ENCODE measurements at places on chromosomes 5 and 9. TPM values are rescaled to one million over a fixed set of nuclear protein-coding genes. Genes with fewer than 3 reads are reported as not detected.

The PRRX2 gene
- 0.21 TPM for total RNA-seq

The LCN15 gene
- not detected for total RNA-seq

The TTC39B gene
- 20.3 TPM for total RNA-seq

- DNase-seq = no peak
Measured at GRCh38 chr5:52842111-52842510, 54.4 kb downstream of the ITGA1 start.

DNA sequence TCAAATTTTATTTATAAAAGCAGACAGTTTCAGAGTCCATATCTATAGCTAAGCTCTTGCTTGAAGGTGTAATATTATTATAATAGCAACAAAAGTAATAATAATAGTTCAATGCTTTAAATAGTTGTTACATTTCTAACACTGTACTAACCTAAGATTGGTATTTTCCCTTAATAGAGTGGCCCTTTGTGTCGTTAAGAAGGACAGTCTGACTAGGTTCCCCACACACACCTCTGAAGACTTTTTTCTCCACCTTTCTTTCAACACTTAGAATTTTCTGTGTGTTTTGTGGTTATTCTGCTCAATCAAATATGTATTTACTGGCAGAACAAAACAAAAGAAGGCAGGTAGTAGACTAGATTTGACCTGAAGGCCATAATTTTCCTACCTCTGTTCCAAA is 223.2 kb upstream of the ACO1 start:
- no peak for DNase-seq

DNA sequence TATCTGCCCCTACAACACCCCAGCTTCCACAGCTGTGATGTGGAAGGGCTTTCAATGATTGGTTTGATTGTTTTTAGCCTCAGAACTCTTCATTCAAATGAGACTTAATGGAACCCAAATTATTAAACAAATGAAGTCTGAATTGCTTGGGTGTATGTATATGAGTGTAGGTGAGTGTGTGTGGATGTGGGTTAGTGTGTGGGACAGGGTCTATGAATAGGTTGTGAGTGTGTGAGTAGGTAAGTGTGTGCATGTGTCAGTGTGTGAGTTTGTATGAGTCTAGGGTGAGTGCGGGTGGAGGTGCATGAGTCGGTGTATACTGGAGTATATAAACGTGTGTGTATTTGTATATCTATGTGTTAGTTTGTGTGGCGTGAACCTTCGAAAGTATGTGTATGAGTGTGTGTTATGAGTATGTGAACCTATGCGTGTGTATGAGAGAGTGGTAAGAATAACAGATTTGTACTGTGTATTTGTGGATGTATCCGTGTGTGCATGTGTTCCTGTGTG is 26.9 kb downstream of the COL15A1 start:
- no peak for DNase-seq

DNA sequence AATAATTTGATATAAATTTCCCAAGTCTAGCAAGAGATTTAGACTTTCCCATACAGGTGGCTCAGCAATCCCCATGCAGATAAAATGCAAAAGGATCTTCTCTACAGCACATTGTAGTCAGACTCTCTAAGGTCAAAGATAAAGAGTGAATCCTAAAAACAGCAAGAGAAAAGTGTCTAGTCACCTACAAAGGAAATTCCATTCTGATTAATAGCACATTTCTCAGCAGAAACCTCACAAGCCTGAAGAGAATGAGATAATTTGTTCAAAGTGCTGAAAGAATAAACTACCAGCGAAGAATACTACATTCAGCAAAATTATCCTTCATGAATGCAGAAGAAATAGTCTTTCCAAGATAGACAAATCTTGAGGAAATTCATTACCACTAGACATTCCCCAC is 493.3 kb downstream of the PRELID2 start:
- DNase-seq = no peak

DNA sequence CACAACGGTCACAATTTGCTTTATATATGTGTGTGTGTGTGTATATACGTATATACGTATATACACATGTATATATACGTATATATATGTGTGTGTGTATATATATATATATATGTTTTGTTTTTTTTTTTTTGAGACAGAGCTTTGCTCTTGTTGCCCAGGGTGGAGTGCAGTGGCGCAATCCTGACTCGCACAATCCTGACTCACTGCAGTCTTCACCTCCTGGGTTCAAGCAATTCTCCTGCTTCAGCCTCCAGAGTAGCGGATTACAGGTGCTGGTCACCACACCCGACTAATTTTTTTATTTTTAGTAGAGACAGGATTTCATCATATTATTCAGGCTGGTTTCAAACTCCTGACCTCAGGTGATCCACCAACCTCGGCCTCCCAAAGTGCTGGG is 3.1 kb downstream of the RNF38 start:
- DNase-seq = no peak

The FAM221B gene
- not detected for total RNA-seq

The ZNF483 gene
- 2.3 TPM for total RNA-seq

The ZFP2 gene
- 0.26 TPM for total RNA-seq

The PITX1 gene
- not detected for total RNA-seq

The RNF183 gene
- total RNA-seq = not detected

DNA sequence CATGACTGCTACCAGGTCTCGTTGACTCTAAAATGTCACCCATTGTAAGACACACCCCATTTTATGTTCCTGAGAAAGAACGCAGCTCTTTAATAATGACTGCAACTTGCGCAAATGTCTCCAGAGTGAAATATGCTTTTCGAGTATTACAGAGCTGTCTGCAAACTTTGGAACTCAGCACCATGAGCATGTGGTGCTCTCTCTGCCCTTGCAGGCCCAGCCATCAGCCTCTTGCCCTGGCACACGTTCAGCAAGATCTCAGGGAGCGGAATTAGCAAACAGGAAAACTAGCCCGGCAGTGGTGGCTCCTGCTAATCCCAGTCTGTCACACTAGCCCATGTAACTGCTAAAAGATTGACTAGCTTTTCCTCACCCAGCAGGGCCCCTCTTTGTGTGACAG is 114.5 kb upstream of the SLC1A3 start:
- no peak for DNase-seq

The URM1 gene
- 78.9 TPM for total RNA-seq

DNA sequence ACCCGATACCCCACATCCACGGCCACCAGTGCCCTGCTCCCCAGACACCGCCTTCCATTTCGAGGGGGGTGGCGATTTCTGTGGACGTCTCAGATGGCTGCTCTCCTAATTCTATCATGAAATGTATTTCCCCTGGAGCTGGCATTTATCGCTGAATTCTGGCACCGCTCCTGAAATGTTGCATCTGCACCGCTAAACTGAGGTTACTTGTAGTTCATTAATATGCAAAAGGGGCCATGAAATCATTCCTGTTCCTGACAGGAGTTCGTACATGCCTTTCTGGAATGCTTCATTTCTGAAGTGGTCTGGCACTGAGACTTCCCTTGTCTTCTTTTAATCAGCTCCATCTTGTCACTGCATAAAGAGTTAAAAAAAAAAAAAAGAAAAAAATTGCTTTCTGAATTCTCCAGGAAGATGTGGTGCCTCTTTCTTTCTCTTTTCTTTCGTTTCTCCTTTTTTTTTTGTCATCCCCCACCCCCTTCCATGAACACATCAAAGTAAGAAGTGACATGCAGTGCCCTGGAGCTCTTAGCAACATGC is 97.7 kb upstream of the SMARCA2 start:
- DNase-seq = no peak

- DNase-seq = no peak
Measured at GRCh38 chr9:136089697-136090045, 5.4 kb downstream of the NACC2 start.

The DMRTA1 gene
- total RNA-seq = not detected

GRCh38 chr5:78843436-78843835 is 141.7 kb downstream of the ARSB start:
- no peak for DNase-seq

DNA sequence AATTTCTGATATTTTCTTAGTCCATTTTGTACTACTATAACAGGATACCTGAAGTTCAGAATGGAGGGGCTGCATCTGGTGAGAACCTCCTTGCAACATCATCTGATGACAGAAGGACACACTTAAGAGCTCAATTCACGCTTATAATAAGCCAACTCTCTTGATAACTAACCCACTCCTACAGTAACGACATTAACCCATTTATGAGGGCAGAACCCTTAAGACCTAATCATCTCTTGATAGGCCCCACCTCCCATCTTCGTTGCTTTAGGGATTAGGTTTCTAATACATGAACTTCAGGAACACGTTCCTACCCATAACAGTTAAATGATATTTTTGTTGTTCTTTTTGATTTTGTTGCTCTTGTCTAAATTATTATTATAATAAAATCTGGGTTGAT is 69.4 kb downstream of the TNPO1 start:
- no peak for DNase-seq

- no peak for DNase-seq
Measured at GRCh38 chr9:68577774-68578591, 37.3 kb upstream of the TMEM252 start.

DNA sequence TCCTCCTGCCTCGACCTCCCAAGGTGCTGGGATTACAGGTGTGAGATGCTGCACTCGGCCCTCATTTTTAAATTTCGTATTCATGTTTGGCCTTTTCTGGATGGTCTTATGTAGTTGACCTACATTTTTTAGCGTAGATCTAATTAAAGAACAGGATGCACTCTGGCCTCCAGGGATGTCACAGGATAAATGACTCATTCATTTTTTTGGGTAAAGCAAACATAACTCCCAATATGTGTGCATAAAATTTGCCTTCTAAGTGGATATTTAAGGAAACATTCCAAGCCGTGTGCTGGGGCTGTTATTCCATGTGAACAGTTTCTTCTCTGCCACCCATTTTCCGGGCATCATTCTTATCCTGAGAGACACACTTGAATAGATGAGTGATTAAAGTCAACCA is 501.6 kb downstream of the IRX1 start:
- DNase-seq = no peak

- DNase-seq = no peak
Measured at GRCh38 chr5:151682751-151683331, 3.9 kb downstream of the SPARC start.

DNA sequence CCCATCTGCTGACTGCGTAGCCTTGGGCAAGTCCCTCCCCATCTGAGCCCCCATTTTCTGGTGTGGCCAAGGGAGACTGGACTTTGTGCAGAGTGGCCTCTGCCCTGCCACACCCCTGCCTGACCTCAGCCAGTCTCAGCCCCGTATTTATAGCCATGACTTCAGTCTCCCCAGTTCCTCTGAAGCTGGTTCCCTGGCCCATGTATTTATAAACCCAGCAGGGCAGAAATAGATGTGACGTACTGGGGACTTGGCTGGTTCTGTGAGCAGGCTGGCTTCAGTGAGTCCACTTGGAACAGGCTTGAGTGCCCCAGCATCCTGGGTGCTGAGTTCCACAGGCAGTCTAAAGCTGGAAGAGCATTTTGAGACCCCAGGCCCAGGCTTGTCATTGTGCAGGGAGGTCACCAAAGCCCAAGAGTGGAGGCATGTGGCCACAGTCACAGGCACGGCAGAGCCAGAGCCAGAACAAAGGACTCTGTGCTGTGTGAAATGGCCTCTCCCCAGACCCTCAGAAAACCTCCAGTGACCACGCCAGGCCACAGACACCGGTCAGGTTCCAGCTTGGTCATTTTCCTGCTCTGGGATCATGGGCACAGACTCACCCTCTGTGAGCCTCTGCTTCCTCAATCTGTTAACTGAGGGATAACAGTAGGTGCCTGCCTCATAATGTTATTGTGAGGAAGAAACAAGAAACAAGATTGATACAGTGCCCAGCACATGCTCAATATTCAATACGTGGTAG is 30.4 kb upstream of the SYNPO start:
- DNase-seq = no peak

The MEIKIN gene
- not detected for total RNA-seq

DNA sequence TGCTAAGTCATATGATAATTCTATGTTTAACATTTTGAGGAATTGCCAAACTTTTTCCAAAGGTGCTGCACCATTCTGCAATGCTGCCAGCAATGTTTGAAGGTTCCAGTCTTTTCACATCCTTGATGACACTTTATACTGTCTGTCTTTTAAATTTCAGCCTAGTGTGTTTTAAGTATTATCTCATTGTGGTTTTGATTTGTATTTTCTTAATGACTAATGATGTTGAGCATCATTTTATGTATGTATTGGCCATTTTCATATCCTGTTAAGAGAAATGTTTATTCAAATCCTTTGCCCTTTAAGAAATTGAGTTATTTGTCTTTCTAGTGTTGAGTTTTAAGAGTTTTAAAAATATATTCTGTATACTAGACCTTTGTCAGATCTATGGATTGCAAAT is 5.0 kb upstream of the TEX48 start:
- DNase-seq = no peak

DNA sequence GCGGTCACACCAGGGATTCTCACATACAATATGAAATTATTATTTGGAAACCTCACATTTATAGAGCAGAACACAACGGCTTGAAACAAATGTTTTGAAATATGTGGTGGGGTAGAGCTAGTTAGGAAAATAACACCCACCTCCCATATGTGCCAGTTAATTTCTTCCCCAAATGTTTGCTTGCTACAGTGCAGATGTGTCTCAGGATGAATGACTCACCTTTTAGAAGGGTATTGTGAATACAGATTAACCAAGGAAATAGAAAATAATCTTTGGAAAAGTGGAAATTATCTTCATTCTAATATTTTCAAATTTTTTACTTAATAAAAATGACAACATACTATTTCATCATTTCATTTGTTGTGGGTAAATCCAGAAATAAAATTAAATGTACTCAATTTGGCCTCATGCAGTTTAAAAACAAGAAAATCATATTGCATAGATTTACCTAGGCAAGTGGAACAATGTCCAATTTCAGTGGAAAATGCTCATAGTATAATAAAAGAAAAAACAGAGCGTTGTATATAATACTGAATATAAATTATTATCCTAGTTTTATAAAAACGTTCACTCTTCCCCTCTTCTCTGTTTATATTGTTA is 39.3 kb upstream of the RICTOR start:
- DNase-seq = no peak

GRCh38 chr9:133995012-133995896 is 3.1 kb upstream of the VAV2 start:
- DNase-seq = no peak

DNA sequence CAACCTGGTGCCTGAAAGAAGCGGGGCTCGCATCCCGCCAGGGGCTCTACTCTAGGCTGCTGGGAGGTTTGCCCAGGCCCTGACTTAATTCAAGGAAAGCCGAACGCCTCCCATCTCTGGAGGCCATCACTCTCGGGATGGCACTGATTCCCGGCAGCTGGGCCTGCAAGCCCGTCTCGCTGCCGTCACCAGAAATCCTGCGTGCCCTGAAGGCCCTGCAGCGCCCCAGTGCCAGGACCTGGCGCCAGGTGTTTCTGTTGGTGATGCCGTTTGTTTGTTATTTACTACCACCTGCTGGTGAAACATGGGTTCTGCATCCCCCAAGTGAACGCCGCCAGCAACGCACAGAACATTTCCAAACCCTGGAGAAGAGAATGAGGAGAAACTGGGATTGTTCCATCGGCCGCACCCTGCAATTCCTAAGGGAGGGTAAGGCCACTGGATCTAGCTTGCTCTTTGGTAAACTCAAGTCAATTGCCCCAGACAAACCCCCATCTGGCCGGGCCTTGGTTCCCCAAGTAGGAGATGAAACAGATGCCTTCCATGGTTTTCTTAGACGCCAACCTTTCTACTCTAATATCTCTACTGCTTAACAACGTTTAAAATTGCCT is 77.9 kb downstream of the AK8 start:
- peak; percentile 76 for DNase-seq

The TAL2 gene
- total RNA-seq = not detected

GRCh38 chr5:137091472-137091871 is 407.7 kb downstream of the SPOCK1 start:
- no peak for DNase-seq

Measured in activated CD8-positive, alpha-beta T cell treated with anti-CD3 and anti-CD28 coated beads, Interleukin-2, amount 10 ng/mL, durations not matched to agents 7 days and 5 days (primary cell).